IMR-90 (cell line): ENCODE measurements at places on chromosomes 7 and 10. TPM values are rescaled to one million over a fixed set of nuclear protein-coding genes. Genes with fewer than 3 reads are reported as not detected.

The OR9A2 gene
- total RNA-seq: not detected in 2 replicates

The SPDYE2B gene
- total RNA-seq: not detected in 2 replicates

The SLC13A1 gene
- total RNA-seq: not detected in 2 replicates

The FOXI2 gene
- total RNA-seq: not detected in 2 replicates

The CALD1 gene
- 487 and 532 TPM in 2 replicates for total RNA-seq

The IFIT2 gene
- total RNA-seq: 1.9 and 2.2 TPM in 2 replicates

The TEX47 gene
- not detected in 2 replicates for total RNA-seq

The OR2A1 gene
- not detected in 2 replicates for total RNA-seq

The DBNL gene
- 166 and 179 TPM in 2 replicates for total RNA-seq

The NPFFR1 gene
- total RNA-seq: not detected in 2 replicates

The RPEL1 gene
- under 0.01 and 0.28 TPM in 2 replicates for total RNA-seq

The ZC3HAV1L gene
- 4.5 and 4.7 TPM in 2 replicates for total RNA-seq

The PPRC1 gene
- 11.4 and 11.8 TPM in 2 replicates for total RNA-seq

The ZCCHC24 gene
- total RNA-seq: 12.2 and 15.1 TPM in 2 replicates

The CDHR1 gene
- not detected in 2 replicates for total RNA-seq

The VOPP1 gene
- 94.5 and 94.7 TPM in 2 replicates for total RNA-seq

The TAX1BP1 gene
- total RNA-seq: 52.7 and 68.9 TPM in 2 replicates

The PIK3AP1 gene
- total RNA-seq: under 0.01 and 0.28 TPM in 2 replicates

The ASB10 gene
- total RNA-seq: not detected in 2 replicates

The TRA2A gene
- total RNA-seq: 36.4 and 44.3 TPM in 2 replicates

The SORBS1 gene
- under 0.01 and 0.18 TPM in 2 replicates for total RNA-seq

The ACTR1A gene
- 126 and 157 TPM in 2 replicates for total RNA-seq

The SEC61G gene
- total RNA-seq: 387 and 3,014 TPM in 2 replicates

The VIM gene
- 6,409 and 6,735 TPM in 2 replicates for total RNA-seq

The SLIT1 gene
- under 0.01 TPM in 1 of 2 replicates, not detected in the other for total RNA-seq

The NRP1 gene
- 191 and 227 TPM in 2 replicates for total RNA-seq

The EPO gene
- total RNA-seq: not detected in 2 replicates

The GSTO2 gene
- total RNA-seq: 1.9 and 2.3 TPM in 2 replicates

The FAM107B gene
- 27.1 and 46.4 TPM in 2 replicates for total RNA-seq

The DYDC2 gene
- total RNA-seq: not detected in 2 replicates

The SCART1 gene
- total RNA-seq: 0.28 and 0.54 TPM in 2 replicates

The TMEM236 gene
- total RNA-seq: not detected in 2 replicates
